ENCODE measurements at places on chromosomes 6 and 20.

DNA sequence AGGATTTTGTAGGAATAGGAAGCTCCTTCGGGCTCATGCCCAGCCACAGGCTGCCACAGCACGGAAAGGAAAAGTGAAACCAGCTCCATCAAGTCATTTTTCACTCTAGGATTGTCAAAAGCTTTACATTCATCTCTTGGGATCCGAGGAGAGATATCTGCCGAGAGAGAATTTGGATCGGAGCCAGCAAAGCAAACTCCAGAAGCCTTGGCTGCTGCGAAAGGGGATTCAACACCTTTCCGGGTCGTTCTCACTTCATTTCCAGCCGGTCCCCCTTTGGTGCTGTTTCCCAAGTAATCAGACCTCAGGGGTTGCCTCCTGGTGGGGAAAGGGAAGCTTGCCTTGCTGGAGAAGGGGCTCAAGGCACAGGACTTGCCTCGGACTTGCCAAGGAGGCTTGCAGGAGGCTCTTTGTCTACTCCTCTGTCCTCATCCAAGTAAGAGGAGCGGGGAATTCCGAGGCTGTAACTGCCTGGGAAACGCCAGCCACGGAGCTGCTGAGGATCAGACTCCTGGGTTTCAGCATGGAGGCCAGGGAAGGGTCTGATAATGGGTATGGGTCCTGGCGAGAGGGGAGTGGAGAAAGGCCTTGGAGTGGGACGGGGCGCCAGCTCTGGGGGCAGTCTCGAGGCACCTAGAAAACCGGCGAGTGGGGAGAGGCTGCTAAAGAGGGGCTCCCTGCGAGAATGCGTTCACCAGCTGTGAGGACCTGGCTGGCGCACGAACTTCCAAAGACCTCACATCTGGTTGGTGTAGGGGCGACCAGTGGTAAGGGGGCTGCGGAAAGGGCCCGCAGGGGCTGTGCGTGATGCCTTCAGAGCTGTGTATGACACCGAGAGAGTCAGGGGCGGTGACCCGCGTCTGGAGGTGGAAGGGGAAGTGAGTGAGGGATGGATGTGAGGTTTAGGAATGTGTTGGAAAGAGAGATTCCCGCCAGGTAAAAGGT lies 702 bp downstream of the ETV7 start:
- DNase-seq: peak; percentile 63

GRCh38 chr6:163958646-163959045 lies 544.1 kb downstream of the QKI start:
- DNase-seq: no peak

DNA sequence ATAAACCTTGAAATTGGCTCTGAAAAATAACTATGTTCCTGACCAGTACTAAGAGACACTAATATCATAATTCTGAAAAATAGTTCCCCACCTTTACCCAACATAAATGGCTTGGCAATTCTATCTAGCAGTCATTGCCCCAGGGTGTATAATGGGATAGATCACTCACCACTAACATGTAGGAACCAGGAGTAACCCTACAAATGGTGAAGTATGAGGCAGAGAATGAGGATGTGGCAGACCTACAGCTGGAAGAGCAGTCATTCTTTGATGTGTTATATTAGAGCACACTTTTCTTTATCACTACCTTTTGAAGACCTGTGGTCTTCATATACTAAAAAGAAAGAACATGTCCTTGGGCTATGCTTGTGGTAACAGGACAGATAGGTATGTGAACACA lies 136.5 kb upstream of the SYNDIG1 start:
- DNase-seq: no peak

DNA sequence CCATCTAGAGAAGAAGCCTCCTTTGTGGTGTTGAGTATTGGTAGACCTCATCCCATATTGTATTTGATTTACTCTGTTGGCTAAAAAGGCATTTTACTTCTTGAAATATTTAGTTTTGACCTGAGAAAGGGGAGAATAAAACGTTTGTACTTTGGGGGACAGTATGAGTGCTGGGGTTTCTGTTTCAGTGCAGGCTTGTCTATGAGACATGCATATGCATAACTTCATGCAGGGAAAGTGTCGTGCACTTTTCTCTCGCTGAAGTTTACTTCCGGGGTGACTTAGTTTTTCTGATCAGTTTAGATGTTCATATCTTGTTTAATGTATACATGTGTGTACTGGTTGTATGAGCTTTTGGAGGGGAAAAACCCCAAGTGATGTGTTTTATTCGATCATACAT lies 59.5 kb downstream of the UTRN start:
- DNase-seq: no peak

GRCh38 chr20:33419140-33419974 lies 18.0 kb upstream of the CDK5RAP1 start:
- DNase-seq: no peak

DNA sequence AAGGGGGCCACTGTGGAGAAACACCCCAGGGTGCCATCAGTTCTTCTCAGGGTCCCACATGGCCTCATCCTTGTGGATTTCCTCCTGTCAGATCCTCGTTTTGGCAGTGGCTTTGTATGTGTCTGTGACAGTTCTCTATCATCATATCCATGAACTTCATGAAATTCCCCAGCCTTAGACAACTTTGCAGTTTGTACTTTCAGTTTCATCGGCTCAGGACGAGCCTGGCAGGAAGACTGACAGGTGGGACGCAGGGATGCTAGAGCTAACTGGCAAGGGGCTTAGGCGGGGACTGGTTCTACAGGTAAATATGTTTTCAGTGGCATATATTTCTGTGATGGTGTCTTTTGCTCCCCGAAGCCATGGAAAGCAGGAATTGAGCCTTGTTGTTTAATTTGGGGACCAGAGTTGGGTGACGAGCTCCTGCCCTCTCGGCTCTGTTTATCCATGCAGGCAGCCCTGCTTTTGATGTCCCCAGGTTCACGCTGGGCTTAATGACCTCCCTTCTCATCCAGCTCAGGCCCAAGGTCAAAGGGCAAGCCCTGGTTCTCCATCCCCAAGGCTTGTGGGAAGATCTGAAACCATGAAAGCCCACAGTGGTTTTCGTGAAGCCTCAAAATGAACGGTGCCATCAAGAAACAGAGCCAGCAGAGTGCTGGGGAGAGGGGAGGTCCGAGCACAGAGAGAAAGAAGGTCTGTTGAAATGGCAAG lies 11.2 kb downstream of the SDCBP2 start:
- no peak for DNase-seq

GRCh38 chr6:85945459-85946185 lies 302.9 kb upstream of the SYNCRIP start:
- DNase-seq: no peak

DNA sequence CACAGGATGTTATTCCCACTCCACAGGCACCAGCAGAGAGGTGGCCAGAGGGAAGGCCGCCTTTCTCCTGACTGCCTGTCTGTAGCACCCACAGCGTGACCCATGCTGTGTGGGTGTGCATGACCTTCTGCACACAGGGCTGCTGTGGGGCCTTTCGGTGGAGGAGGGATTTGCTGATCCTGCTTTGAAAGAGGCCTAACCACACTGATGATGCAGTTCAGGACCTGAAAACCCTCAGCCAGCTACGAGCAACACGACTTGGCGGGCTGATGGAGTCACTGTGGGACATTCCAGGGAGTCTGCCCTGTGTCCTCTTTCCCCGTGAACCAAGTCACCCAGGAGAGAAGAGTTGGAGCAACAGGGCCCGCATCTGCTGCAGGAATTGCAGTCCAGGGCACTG lies 49.1 kb downstream of the SYTL3 start:
- DNase-seq: peak; percentile 77

DNA sequence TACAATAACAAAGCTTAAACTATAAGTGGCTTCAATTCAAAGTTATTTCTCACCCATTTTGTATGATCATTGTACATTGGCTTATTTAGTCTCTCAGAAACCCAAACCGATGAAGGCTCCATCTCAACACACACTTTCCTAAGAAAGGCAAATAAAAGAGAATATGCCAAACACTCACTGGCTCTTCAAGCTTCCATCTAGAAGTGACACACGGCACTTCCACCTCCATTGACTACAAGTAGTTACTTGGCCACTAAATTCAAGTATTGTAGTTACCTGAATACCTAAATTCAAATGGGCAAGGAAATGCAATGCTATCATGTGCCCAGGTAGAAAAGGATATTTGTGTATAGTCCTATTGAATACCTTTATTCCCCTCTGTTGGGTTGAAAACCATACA lies 170.6 kb downstream of the OGFRL1 start:
- DNase-seq: no peak

DNA sequence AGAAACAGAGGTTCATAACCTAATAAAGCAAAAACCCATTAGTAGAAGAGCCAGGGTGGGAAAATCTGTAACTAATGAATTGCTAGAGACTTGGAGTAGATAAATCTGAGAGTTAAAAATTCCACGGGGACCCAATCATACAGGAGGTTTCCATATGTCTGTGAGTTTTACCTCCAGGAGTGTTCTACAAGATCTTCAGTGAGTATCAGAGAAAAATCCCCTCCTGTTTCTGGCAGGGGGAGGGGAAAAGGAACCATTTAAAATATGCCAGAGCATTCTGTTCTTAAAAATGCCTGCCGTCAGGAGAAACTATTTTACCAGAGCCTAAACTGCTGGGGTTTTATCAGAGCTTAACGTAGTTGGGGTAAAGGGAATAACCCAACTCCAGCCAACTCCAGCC lies 54.0 kb upstream of the PLN start:
- no peak for DNase-seq

DNA sequence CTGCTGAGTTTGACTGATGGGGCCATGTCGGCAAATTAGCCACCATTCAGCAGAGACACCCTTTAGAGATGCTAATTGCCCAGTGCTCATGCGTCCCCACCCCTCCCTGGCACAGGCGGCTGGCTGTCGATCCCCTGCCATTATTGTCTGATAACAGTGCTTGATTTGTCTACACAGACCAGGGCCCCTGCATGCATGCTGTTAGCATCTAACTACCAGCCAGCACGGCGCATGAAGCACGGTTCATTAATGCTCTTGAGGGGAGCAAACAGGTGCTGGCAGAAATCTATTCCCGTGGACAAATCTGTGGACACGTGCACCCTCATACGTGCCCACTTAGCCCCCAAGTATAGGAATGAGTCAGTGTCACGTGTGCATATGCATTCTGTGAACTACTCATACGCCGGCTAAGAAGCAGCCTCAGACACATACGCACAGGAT lies 32.2 kb downstream of the KCNB1 start:
- DNase-seq: no peak

DNA sequence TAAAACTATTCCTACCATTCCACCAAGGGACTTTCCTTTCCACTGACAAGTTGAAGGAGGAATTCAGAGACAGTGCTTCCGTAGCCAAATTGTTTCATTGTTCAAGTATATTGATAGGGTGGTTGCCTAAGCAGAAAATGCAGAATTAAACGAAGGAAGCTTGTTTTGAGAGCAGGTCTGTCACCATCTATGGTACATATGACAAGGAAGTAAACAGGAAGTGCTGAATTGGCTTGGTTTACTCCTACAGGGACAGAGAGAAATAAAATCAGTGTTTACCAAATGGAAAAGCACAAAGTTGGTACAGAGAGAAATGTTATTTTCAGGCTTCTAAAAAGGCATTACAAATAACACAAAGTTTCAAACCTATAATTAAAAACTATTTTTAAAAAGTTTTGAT lies 421.8 kb downstream of the CDC5L start:
- no peak for DNase-seq

- no peak for DNase-seq
These were observed 124.2 kb downstream of the SLC24A3 start for GRCh38 chr20:19336631-19337030.

- no peak for DNase-seq
These were observed 158.5 kb downstream of the CD83 start for GRCh38 chr6:14276071-14276470.

DNA sequence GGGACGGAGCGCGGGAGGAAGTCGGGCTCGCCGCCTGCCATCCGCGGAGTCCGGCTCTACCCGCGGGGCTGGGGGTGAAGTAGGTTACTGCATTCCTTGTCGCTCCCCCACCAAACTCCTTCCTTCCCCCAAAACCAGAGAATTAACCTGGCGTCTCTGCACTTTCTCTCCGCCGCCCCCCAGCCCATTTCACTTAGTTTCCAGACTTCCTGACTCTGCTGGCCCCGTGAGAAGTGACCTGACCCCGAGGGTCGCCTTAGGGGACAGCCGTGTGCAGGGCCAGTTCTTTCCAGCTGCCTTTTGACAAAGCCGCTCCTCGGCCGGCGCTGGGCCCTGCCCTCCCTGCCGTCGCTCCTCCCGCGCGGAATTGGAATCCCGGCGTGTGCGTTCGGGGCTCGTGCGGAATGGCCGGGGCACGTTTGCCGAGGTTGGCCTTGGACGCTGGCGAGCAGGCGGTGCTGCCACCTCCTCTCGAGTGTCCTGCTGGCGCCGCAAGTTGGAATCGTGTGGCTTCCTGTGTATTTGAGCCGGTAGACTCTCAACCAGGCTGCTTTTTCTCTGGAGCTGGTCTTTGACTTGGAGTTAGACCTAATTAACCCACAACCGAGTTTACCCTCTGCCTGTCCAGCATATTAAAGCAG lies 650 bp downstream of the DCBLD1 start:
- DNase-seq: peak; percentile 80

- DNase-seq: no peak
These were observed 417.4 kb downstream of the TBC1D32 start for GRCh38 chr6:120916844-120917243.

DNA sequence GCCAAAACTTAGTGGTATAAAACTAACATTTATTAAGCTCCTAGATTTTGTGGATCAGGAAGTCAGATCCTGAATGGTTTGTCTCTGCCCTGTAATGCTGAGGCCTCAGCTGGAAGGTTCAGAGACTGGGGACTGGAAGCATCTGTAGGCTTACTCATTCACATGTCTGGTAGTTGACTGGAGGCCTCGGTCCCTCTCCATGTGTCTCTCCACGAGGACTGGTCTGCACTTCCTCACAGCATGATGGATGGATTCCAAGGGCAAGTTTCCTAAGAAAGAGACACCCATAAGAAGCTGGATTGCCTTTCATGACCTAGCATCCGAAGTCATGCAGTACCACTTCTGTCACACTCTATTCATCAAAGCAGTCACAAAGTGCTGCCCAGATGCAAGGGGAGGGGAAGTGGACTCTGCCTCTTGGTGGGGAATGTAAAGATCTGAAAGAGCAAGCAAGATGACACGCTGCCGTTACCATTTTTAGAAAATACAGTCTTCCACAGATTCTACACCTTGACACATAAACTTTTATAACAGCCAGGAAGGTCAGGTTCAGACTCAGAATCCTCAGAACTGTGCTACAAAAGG lies 17.2 kb upstream of the MDGA1 start:
- DNase-seq: no peak

DNA sequence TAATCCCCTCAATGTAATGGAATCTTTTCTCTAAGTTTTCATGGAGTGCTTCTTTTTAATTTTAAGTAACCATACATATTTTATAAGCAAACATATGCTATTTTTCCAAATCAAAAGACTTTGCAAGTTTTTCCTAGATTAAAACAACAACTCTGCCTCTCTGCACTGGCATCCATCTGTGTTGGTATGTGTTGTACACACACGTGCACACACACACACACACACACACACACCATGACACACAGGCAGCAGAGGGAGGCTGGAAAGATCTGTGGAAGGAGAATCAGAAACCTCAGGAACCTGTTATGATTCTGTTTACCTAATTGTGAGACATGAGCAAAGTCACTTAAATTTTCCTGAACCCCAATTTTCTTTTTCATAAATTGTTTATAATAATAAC lies 295.0 kb upstream of the PRDM1 start:
- no peak for DNase-seq

GRCh38 chr6:155062866-155063341 lies 67.8 kb downstream of the TIAM2 start:
- DNase-seq: no peak

Data from lower lobe of right lung (tissue), 2 donors.